ENCODE measurements at places on chromosomes 7 and 10.
A peak's percentile ranks its signal among the peaks of the same experiment; 100 is the strongest.

- DNase-seq = no peak
Measured at GRCh38 chr7:16743236-16743635, 10.3 kb upstream of the TSPAN13 start.

GRCh38 chr10:1544929-1545328 lies 192.4 kb downstream of the ADARB2 start:
- no peak for DNase-seq

DNA sequence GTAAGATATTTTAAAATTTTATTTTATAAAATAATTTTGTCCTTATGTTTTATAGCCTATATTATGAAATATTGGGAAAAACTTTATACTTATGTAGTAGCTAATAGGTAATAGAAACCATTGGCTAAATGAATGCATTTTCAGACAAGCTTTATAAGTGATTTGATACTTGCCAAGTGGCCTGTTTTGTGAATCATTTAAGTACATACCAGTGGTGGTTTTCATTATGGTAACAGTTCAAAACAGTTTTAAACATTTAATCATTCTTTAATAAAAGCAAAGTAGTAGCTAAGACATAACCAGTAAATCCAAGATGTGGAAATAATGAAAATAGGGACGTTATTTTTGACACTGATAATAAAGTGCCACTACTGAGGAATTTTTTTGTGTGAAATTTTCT lies 182.2 kb downstream of the PHF14 start:
- DNase-seq = no peak

DNA sequence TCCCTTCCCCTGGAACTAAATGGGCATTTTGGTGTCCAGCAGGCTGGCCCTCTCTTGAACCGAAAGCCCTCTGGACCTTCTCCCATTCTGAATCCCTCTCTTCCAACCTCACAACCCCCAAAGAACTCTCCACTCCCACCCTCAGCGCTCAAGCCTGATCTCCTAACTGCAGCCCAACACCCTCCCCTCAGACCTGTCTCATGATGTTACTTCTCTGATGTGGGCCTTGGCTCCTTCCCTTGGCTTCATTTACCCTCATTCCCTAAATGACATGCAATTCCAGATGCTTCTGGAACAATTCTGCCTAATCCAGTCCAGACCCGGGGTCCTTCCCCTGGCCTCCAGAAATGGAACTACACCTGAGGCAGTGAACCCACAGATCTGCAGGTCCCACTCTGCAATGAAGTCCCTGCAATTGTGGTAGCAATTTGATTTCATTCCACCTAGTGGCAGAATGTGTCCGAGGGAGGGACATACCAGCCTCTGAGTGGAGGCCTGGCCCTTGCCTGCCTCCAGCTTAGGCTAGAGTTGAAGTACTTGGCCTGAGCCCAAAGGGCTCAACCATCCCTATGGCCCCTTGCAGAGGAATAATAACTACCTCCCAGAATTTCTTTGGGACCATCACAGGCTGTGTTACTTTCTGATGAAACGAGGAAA lies 4.1 kb upstream of the CEP41 start:
- DNase-seq = no peak

DNA sequence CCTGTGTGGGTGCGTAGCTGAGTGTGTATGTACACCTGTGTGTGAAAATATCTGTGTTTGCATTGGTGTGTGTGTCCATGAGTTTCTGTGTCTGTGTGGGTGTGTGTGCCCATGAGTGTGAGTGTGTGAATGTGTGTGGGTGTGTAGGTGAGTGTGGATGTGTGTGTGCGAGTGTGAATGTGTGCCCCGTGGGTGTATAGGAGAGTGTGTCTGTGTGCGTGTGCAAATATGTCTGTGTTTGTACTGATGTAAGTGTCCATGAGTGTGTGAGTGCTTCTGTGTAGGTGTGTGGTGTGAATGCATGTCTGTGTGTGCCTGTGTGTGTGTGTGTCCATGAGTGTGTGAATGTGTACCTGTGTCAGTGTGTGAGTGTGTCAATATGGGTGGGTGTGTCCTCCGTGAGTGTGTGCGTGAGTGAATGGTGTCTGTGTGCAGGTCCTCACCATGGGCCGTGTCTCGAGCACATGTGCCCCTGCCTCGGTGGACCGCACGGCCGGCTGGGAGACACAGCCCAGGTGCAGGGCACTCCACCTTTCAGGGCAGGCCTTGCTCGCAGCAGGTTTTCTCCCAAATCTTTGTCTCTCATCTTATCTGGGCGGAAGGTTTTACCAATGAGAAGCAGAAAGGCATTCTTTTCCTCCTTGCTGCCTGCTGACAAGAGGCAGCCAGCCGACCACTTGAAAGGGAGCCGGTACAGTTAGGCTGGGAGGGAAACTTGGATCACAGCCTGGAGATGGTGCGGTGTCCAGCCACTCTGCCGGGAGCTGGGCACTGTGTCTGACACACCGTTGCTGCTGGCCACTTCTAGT lies 107.1 kb upstream of the FAM20C start:
- DNase-seq = no peak

DNA sequence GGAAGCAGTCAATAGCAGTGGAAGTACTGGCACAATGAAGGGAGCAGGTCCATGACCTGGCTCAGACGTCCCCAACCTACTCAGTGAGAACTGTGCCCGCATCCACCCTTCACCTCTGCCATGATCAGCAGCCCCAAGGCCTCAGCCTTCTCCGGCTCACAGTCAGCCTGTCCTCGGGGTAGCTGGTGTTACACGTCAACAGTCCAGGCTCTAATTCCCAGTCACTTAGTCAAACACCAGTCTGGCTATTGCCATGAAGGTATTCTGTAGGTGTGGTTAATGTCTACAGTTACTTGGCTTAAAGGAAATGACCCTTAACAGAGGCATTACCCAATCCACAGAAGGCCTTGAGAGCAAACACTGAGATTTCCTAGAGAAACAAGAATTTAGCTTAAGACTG lies 49.1 kb downstream of the GRB10 start:
- DNase-seq = no peak

- DNase-seq = no peak
Measured at GRCh38 chr10:67088036-67088435, 162.2 kb downstream of the LRRTM3 start.

GRCh38 chr7:82049442-82049841 lies 279.6 kb upstream of the HGF start:
- DNase-seq = no peak

DNA sequence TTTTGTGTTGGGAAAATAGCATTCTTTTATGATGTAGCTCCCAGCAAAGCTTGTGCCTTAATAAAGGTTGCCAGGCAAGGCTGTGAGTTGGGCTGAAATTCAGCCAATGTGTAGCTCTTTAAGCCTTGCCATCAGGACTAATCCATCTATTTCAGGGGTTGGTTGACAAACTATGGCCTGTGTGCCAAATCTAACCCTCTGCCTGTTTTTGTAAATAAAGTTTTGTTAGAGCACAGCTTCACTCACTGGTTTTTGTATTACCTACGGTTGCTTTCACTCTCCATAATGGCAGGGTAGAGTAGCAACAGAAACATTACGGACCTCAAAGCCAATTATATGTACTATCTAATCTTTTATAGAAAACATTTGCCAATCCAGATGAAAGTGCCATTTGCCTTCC lies 638.1 kb upstream of the POT1 start:
- DNase-seq = no peak

DNA sequence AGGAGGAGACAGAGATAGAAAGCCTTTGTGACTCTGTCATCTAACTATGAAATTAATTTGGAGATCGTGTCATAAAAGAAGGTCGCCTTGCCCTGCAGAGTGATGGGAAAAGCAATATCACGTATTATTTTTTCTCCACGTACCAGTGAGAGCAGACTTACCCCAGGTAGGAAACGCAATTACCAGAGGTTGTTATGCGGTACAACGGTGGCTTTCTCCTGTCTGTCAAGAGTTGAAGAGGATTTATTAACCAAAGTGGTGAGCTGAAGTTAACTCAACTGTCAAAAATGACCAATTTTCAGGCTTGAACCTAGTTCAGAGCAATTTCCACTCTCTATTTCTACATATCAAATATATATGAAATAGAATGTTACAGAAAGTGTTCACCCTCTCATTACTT lies 282.6 kb upstream of the PFKP start:
- DNase-seq = no peak

GRCh38 chr7:151057506-151057988 lies at the start of gene CDK5:
TSS of gene CDK5 (minus strand) at chr7:151057897. CDS start at chr7:151057848, 49 bp downstream.
- DNase-seq = no peak

GRCh38 chr10:62243647-62243997 lies 25.0 kb downstream of the RTKN2 start:
- no peak for DNase-seq

GRCh38 chr7:65827366-65827765 lies 45.5 kb upstream of the VKORC1L1 start:
- no peak for DNase-seq

DNA sequence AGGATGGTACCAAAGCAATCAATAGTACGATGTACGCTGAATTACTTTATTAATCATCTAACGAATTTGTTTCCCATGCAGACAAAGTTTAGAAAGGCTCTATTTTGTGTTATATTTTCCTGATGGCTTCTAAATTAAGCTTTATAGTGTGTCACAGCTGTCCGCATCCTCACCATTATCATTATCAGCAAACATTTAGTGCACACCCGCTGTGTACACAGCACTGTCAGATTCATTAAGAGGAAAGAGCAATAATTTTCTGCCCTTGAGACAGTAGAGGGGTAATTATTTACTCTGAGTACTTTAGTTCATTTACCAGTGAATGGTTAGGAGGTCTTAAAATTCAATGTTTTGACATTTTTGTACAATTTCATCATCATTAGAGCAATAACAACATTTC lies 233.3 kb upstream of the PTPRZ1 start:
- no peak for DNase-seq

GRCh38 chr10:119242186-119242585 lies 34.8 kb downstream of the GRK5 start:
- no peak for DNase-seq

GRCh38 chr7:351256-351655 lies 61.3 kb downstream of the FOXL3 start:
- peak; percentile 56 for DNase-seq

DNA sequence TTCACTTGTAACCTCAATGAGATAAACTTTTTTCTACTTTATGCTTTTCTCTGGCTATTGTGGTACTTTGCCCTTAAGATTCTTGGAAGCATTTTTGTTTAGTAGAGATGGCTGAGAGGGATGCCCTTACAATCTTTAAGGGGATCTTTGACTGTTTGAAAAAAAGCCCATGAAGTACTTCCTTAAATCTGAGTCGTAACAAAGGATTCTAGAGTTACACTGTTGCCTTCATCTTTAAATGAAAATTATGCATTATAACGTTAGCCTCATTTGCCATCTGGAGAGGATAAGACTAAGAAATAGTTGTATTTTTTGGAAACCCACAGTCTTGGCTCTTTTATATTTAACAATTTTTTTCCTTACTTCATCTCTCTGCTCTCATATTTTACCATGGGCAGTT lies 37.8 kb upstream of the FZD1 start:
- DNase-seq = no peak

DNA sequence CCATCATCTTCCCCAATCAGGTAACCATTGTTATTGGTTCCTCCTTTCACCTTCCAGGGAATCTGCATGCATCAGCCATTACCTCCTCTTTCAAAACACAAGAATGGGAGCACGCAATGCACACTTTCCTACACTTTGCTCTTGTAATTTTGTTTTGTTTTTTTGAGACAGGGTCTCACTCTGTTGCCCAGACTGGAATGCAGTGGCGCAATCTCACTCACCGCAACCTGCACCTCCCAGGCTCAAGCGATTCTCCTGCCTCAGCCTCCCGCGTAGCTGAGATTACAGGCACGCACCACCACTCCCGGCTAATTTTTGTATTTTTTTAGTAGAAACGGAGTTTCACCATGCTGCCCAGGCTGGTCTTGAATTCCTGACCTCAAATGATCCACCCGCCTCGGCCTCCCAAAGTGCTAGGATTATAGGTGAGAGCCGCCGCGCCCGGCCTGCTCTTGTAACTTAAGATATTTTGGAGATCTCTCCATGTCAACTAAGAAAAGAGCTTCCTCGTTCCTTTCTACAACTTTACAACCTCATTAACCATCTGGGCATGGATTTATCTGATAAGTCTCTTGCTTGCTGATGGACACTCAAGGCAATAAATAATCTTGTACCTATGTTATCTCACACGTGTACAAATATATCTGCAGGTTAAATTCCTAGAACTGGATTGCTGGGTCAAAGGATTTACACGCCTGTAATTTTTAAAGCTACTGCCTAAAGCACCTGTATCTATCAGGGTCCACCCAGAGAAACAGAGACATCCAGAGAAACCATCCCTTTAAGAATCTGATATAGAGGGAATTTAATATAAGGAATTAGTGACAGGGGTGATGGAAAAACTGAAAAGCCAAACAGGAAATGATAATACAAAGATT lies 4.2 kb downstream of the CYTH3 start:
- DNase-seq = no peak

DNA sequence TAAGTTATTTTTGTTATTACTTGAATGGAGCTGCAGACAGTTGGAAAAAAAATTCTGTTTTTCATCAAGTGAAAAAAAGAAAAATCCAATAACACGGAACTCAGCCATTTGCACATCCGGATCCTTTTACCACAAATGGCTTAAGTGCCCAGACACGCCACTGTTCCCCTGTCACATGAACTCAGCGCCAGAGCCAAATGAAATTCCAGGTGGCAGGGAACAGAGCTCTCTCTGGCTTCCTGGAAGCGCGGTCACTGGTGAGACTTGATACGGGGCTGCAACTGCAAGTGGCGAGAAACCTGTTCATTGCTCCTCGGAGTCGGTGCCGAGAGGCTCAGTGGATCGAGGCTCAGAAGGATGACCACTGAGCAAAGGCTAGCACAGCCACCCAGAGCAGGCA lies 60.8 kb upstream of the NPTX2 start:
- DNase-seq = no peak

DNA sequence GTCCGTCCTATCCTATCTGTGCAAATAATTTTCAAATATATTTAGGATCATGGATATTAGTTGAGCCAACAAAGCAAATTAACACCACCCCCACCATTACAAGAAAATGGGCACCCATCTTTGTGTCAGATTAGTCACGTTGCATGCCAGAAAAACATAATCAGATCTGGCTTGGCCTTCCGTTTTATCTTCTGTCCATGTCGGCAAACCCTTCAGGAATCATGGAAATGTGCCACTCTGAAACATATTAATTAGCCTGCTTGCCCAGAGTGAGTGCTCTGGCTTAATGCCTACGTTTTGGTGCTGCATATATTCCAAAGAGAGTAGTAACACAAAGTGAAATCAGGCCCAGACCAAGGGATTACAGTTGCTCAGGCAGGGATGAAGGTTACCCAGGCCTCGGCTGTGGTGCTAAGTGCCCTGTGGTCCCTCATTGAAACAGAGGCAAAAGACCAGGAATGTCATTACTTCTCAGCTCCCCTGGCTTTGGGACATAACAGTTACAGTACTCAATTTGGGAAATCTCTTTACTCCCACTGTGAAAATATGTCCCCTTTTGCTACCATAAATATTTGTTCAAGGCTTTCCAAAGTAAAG lies 154.0 kb upstream of the LSM8 start:
- DNase-seq = no peak

GRCh38 chr10:126058507-126058906 lies 162.1 kb downstream of the FANK1 start:
- no peak for DNase-seq

- no peak for DNase-seq
Measured at GRCh38 chr10:91785830-91786229, 12.4 kb upstream of the TNKS2 start.

GRCh38 chr7:30575910-30576309 lies 18.8 kb upstream of the GARS1 start:
- DNase-seq = no peak

GRCh38 chr7:66867198-66867790 lies 53.7 kb upstream of the TMEM248 start:
- DNase-seq = no peak
